ENCODE measurements at places on chromosomes 4 and X.

GRCh38 chrX:31715675-31716074, 643.8 kb upstream of the FTHL17 start:
- no peak for DNase-seq

DNA sequence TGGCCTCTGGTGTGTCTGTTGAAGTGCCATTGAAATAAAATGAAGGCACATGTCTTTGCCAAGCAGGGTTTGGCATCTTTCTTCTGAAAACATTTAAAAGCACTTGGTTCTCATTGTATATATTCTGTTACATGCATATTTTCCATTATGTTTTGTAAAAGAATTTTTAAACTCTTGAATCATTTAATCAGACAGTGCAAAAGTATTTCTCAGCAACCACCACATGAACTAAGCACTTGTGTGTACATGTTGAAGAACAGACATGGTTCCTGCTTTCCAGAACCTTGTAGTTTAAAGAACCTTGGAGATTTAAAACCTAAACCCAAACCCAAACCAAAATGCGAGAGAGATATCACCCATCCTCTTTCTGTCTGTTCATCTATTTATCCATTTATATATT, 220.3 kb upstream of the GIMD1 start:
- DNase-seq = no peak

GRCh38 chr4:151921386-151921785, 160.6 kb upstream of the GATB start:
- DNase-seq = no peak

DNA sequence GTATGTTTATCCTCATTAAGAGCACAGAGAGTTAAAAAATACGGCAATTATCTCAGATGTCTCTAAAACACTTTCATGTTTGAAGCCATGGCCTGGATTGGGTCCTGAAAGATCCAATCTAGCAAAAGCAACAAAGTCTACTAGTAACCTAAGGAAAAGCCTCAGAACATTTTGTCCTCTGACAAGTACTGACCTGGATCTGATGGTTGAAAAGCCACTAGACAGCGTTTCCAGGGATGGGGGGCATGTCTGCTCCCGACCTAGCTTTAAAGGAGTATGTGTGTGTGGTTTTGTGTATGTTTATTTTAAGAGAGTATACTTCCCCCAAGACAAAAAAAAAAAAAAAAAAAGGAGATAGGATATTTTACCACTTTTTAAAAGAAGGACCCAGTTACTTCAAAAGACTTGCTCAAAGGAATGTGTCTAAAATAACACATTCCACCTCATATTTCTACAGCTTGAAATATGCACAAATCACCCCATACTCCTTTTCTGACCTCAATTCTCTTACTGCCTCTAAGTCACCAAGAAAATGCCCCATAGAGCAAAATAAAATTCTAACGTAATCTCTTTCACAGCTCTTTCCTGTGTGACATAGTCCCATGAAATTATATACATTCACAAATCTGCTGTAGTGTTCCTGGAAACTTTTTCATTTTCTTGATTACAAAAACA, 189.0 kb upstream of the TTC29 start:
- DNase-seq = no peak

DNA sequence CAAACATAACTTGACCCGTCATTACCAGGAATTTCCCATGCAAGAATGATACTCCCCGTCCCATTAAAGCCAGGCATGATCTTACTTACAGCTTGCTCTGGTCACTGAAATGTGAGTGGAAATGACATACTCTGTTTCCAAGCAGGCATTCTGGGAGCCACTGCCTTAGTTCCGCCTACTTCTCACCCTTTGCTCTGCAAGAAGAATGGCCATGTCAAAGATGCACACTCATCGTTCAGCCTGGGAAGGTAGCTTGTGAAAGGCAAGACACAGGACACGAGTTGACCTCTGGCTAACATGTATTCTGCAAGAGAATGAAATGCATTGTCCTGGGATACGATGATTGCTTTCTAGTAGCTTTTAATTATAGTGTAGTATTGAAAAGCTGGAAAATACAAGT, 1144.4 kb downstream of the NLGN4X start:
- DNase-seq = no peak

DNA sequence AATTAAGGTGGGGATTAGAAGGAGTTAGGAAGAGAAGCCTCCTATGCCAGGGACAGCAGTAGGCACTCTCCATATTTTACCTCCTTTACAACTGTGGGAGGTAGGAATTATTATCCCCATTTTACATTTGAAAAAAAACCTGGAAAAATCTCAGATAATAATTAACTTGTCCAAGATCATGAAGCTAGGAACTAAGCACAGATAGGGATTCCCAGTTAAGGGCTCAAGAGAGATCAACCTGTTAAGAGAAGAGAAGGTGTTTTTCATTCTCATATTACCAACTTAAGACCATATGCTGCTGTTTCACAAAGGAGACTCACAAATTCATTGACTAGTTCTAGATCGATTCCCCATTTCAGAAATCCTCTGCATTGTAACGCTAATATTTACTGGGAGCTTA, 16.1 kb upstream of the FAM47E start:
- no peak for DNase-seq

GRCh38 chr4:119835613-119835910, 207.0 kb upstream of the PDE5A start:
- DNase-seq = no peak

GRCh38 chrX:15334561-15334960, 762 bp downstream of the PIGA start:
- no peak for DNase-seq

DNA sequence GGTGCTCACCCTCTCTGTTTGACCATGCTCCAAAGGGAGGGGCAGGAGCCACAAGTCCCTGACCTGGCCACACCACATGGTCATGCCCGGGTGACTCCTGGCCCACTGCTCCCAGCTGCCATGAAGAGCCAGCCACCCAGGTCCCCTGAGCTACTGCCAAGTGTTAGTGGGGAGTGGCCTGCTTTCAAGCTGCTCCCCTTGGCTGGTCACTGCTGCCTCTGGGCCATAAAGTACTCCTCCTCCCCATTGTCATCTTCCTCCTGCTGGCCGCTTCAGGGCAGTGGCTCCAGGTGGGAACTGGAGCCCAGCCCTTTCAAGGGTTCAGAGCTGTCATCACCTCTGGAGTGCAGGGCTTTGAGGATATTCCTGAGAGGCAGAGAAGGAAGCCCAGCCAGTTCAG, 27.3 kb upstream of the RBBP7 start:
- no peak for DNase-seq

GRCh38 chrX:9183481-9183880, 149.6 kb upstream of the FAM9B start:
- no peak for DNase-seq

- DNase-seq = no peak
Observed at GRCh38 chrX:144616317-144616716, 631.0 kb upstream of the SPANXN1 start.

DNA sequence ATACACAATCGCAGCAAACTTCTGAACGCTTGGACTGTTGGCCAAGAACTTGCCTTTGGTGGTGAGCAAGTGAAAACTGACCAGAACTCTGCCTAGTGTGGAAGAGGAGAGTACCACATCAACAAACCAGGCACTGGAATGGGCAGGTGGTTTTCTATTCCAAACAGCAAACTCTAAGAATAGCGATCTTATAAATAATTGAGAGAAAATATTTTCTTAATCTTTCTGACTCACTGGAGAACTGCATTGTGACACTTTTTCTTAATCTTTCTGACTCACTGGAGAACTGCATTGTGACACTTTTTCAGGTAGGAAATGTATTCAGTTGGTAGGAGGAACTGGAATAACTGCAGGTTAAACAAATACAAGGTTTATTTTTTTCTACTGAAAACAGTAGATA, 57.0 kb upstream of the SORBS2 start:
- DNase-seq = no peak

- peak; percentile 56 for DNase-seq
Observed at GRCh38 chr4:100929758-100930157, 411.9 kb upstream of the EMCN start.

- no peak for DNase-seq
Observed at GRCh38 chr4:74541667-74542066, 96.7 kb downstream of the AREG start.

DNA sequence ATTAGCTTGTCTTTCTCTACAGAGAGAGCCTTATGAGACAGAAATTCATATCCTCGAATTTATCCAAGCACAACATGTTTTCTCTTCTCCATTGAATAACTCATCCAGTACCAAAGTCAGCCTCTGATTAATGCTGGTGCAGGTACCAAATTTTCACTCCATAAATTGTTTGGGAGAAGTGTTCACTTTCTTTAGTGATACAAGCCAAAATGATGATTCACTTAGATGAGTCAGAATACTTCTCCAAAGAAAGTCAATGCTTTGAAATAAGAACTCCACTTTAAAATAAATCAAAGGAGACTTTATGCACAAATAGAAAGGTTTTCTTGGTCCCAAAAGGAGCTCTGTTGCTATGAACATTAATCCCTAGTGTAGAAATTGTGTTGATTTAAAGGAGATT, 60.2 kb downstream of the MAOB start:
- DNase-seq = no peak

DNA sequence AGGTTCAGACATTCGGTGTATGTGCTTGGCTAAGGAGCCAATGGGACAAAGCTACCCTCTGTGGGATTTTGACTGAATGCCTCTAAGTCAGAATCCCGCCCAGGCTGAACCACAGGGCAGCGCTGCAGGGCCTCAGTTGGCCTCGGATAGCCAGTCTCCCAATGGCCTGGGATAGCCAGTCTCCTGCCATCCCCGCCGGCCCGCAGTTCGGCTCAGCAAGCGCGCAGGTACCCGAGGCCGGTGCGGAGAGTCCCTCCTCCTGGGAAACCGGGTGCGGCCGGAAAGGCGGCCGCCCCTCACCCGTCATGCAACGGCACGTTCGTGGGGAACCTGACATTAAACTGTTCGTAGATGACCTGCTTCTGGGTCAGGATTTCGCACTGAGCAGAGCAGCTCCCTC, 16.1 kb downstream of the PPEF2 start:
- no peak for DNase-seq

- DNase-seq = no peak
Observed at GRCh38 chr4:6761649-6762615, 20.6 kb upstream of the KIAA0232 start.

- no peak for DNase-seq
Observed at GRCh38 chrX:43239356-43239755, 416.7 kb upstream of the MAOA start.

GRCh38 chr4:52366621-52367020, 292.5 kb downstream of the USP46 start:
- no peak for DNase-seq

DNA sequence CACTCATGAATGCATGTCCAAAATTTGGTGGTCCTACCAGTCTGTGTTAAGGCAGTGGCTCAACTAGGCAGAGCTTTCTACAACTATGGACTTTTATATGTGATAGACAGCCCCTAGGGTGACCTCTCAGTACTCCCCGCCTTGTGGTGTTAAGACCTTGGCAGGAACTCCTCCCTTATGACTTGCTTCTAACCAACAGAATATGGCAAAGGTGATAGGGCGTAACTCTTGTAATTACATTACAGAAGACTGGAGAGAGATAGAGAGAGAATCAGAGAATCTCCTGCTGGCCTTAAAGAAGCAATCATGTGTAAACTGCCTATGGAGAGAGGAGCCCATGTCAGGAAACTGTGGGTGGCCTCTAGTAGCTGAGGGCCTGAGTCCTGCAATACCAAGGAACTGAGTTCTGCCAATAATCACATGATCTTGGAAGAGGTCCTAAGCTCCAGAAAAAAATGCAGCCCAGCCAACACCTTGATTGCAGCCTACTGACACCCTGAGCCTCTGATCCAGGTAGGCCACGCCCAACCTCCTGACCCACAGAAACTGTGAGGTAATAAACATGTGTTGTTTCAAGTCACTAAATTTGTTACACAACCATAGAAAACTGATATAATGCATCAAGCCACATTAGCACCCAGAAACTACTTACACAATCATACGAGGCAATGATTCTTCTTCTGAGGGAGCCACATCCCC, 68.9 kb downstream of the INPP4B start:
- no peak for DNase-seq

- DNase-seq = no peak
Observed at GRCh38 chr4:140944572-140944971, 188.4 kb upstream of the TBC1D9 start.

DNA sequence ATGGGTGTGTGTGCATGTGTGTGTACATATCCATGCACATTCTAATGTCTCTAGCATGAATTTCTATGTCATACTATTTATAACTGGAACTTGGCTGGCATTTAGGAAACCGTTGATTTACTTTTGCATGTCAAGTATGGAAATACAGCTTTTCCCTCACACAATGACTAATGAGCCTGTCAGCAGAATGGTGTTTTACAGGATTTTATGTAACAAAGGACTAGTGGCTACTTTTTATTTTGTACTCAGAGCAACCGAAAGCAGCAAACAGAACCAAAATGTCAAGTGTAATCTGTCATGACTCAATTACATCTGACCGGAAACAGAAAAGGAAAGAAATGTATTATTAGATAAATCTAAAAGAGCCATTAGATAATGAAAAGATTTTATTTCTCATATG, 1911.5 kb upstream of the AGA start:
- no peak for DNase-seq

GRCh38 chr4:7244331-7244665, 52.0 kb downstream of the SORCS2 start:
- DNase-seq = no peak

GRCh38 chrX:71128915-71129765, 10.7 kb downstream of the MED12 start:
- DNase-seq = no peak

DNA sequence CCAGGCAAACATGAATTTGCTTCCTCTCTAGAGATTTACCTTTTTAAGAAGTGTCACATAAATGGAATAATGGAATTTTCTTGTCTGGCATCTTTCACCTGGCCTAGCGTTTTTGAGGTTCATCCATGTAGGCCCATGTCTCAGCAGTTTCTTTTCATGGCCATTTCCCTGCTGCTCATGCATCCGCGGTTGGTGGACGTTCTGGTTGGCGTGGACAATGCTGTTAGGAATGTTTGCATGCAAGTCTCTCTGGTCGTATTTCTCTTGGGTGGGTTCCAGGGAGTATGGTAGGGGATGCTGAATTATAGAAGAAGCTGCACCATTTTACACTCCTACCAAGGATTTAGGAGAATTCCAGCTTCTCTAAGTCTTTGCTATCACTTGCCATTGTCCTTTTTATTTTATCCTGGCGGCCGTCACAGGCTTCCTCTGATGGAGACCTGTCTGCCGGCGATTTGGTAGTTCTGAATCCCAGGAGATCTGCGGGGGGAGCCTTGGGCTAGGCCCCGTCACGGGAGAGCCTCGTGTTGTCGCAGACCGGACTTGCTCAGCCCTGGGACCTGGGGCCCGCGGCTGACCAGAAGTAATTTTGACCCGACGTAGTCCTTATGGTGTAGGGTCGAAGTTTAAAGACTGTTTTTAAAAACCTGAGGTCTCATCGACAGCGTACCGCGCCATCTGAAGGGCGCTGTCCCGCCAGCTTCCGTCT, 56.9 kb upstream of the TADA2B start:
- DNase-seq = peak; percentile 1

GRCh38 chr4:59127743-59128142, 2017.6 kb upstream of the IGFBP7 start:
- DNase-seq = no peak

GRCh38 chr4:128550060-128550459, 259.4 kb upstream of the JADE1 start:
- DNase-seq = no peak

- no peak for DNase-seq
Observed at GRCh38 chrX:30538271-30538670, 39.3 kb downstream of the TASL start.
